ENCODE measurements at places on chromosomes 16 and 17.

- no peak overlapping the region for H3K27ac ChIP-seq
- no peak for DNase-seq
- H3K27me3 ChIP-seq, result peaks cover 4% of the 10 kb centered on the region
Measured at GRCh38 chr16:66318505-66318904, 48.0 kb upstream of the CDH5 start.

DNA sequence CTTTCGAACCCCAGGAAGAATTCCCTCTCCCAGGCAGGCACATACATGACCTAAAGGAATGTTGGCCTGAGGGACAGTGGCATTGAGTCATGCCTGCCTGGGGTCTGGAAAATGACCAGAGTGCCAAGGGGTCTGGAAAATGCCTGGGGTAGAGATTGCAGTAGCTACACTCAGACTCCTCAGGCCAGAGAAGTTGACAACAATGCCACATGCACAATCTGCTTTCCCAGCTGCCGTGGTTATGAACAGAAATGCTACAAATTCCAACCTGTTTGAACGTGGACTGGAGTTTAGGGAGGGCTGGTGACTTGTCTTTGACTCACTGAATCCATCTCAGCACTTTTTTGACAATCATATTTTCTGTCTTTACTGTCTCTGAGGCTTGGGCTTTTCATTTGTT lies 250.0 kb downstream of the ABCC12 start:
- no peak for DNase-seq
- H3K36me3 ChIP-seq, result no peaks in the 10 kb centered on the region
- no peaks in the 10 kb centered on the region for H3K4me1 ChIP-seq
- H3K27ac ChIP-seq, result no peak overlapping the region

GRCh38 chr16:81473558-81473957 lies 28.9 kb downstream of the CMIP start:
- no peaks in the 10 kb centered on the region for H3K27me3 ChIP-seq
- peaks cover 4% of the 10 kb centered on the region for H3K36me3 ChIP-seq
- no peak overlapping the region for H3K27ac ChIP-seq
- H3K4me3 ChIP-seq, result no peak overlapping the region

- H3K4me3 ChIP-seq, result no peak overlapping the region
- no peak for DNase-seq
- no peaks in the 10 kb centered on the region for H3K27me3 ChIP-seq
- H3K27ac ChIP-seq, result no peak overlapping the region
Measured at GRCh38 chr16:3096362-3096761, 2.7 kb downstream of the ZSCAN10 start.

- no peaks in the 10 kb centered on the region for H3K27me3 ChIP-seq
- no peak overlapping the region for H3K4me3 ChIP-seq
- H3K4me1 ChIP-seq, result peaks cover 4% of the 10 kb centered on the region
- no peaks in the 10 kb centered on the region for H3K36me3 ChIP-seq
- no peak for DNase-seq
Measured at GRCh38 chr16:70703041-70703834, 17.4 kb upstream of the MTSS2 start.

GRCh38 chr16:57903656-57904055 lies 67.3 kb downstream of the CNGB1 start:
- peaks cover 3% of the 10 kb centered on the region for H3K4me1 ChIP-seq
- peaks cover 9% of the 10 kb centered on the region for H3K27me3 ChIP-seq
- H3K27ac ChIP-seq, result no peak overlapping the region
- no peak for DNase-seq
- H3K36me3 ChIP-seq, result no peaks in the 10 kb centered on the region
- H3K4me3 ChIP-seq, result no peak overlapping the region
